Islet precursor cell (in vitro differentiated cells): ENCODE measurements at places on chromosomes 16 and 17.

DNA sequence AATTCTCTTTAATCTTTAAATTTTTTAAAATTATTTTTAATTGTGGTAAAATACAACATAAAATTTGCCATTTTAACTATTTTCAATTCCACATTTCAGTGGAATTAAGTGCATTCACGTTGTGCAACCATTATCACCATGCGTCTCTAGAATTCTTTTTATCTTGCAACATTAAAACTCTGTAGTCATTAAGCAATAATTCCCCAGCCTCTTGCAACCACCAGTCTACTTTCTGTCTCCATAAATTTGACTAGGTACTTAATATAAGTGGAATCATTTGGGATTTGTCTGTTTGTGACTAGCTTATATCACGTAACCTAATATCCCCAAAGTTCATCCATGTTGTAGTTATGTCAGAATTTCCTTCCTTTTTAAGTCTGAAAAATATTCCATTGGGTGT, 79.1 kb downstream of the TAOK1 start:
- no peak for DNase-seq

DNA sequence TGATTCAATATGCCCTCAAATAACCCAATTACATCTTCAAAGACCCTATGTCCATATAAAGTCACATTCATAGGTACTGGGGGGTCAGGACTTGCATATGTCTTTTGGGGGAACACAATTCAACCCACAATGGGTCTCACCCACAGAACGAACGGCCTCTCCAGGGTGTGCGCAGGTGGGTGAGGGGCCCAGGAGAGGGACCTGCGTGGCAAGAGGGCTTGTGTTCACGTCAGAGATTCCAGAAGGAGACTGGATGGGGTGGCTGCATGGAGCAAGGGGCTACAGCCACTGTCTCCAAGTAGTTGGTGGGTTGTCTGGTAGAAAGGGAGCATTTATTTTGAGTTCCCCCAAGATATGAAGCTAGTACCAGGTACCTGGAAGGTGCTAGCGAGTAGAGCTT, 212.2 kb downstream of the SEC14L1 start:
- peak; percentile 34 for DNase-seq

- peak; percentile 24 for DNase-seq
These were observed 6.6 kb downstream of the COX6A2 start for GRCh38 chr16:31421587-31421986.

DNA sequence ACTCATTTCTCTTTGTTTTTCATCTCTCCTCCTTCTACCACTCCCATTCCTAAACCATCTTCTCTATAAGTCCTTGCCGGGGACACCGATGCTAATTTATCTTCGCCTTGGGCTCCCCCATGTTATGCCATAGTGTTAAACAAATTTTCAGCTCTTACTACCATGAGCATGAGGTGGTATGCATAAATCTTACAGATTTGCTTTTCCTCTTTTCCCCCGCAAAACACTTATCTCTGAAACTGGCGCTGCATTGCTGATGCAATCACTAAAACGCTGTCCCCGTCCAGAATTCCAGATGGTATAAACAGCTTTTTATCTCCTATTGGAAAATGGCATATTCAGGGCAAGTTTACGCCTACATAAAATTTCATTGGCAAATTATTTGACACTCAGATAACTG, 673.6 kb upstream of the CDH8 start:
- DNase-seq: no peak

DNA sequence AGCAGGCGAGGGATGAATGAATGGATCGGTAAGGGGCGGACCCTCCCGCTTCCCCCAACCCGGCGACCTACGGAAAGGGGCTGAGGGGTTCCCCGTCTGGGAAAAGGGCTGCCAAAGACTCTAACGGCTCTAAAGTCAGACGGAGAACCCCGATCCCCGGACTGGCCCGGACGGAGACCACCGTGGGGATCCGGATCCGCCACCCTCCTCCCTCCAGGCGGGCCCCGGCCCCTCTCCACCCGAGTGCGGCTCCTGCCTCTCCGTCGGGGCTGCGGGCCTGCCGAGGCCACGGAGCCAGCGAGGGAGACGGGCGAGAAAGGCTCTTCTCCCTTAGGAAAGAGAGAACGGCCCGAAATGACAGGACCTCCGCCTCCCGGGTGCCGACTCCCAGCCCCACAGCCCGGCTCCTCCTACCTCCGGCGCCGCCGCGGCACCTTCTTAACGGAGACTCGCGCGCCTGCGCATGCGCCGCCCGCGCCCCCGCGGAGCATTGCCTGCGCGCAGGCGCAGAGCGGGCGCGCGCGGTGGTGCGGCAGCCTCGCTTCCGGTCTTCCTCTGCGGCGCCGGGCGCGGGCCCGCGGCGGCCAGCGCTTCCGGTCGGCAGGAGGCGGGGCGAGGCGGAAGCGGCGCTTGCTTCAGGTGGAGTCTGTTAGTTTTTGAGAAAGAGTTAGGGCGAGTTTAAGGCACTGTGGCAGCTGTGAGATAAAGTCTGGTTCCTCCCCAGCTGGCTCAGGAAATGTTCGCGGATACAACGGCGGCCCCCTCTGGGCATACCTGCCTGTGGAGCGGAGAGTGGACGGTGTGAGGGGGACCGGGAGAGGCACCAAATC, at the start of gene SLX4:
TSS of gene SLX4 (minus strand) at position 461 of the 830 bp plus-strand sequence. CDS start 2,642 bp downstream, outside the sequence.
- DNase-seq: peak; percentile 94

- DNase-seq: no peak
These were observed 100.7 kb downstream of the MARF1 start for GRCh38 chr16:15542261-15542660.

DNA sequence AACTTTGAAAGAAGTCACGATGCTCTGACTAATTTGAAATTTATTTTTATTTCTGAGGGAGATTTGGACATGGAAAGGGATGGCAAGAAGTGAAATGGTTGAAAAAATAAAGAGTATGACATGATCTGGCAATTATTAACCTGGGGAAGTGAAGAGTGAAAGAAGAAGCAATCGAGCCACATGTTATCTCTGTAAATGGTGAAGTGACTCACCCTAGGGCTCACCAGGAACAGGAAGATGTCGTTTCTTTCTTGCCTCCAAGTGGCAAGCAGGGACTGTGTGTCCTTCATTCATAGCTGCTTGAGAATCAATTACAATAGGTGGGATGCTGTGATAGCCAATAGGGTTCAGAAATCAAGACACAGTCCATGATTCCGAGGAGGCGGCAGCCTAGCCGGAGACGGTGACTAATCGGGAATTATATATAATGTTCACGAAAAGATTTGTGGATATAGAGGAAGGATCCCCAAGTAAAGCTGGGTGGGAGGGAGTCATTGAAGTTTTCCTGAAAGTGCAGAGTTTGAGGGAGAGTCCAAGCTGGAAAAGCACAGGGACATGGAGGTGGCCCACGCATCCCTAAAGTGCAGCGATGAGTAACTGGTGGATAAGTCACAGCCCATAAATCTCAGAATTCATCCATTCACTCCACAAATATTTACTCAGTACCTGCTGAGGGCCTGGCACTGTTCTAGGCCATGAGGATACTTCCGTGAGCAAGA, 18.2 kb upstream of the KRT20 start:
- no peak for DNase-seq
